ENCODE measurements at places on chromosomes 2 and 18.
A peak's percentile ranks its signal among the peaks of the same experiment; 100 is the strongest.

DNA sequence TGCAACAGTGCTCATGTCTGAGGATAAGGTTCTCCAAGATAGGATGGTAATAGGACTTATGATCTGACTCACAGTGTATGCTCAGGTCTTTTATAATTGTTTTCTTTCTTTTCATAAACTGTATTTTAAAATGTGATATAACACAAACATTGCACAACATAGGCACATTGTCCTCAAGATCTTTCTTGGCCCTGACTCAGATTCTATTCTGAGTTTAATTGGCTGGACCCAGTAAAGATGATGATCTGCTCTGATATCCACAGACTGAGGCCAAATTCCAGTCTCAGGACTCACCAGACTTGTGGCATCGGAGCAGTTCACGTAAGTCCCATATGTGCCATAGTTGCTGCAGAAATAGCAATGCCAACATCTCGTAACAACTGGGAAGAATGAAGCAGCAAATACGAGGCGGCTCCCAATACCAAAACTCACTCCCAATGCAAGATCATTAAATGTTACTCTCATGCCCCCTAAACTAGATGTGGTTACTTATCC is 448.9 kb upstream of the SLC14A2 start:
- no peak for DNase-seq

GRCh38 chr2:241069821-241070281 is 32.2 kb downstream of the MTERF4 start:
- no peak for DNase-seq

DNA sequence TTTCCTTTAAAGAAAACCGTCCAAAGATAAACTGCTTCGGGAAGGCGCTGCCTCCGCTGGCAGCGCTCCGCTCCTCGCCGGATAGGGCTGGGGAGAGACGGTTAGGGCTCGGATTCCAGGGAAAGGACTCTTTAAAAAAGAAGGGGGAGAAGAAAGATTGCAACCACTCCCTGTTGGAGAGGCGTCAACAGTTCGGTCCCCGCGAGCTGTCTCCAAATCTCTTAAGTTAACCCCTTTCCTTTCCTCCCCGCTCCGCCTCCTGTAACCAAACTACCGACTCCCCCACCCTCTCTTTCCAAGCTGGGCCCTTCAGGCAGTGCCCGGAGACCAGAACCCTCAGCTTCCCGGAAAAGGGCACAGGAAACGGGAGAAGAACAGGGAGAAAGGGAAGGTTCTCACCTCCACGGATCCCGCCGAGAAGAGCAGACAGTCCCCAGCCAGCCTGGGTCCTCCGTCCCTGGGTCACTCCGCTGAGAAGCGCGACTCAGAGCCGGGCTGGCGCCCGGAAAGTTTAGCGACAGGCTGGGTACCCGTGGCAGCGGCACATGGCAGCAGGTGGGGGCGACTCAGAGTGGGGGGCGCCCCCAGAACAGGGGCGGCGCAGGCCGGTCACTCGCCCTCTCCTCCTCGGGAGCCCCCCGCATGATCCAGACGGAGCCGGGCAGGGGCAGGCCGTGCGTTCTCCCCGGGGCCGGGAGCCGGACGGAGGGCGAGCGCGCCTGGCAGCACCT is 675 bp downstream of the FZD5 start:
- peak; percentile 54 for DNase-seq

- peak; percentile 76 for DNase-seq
Measured at GRCh38 chr2:25982273-25982967, at the start of gene KIF3C. KIF3C (minus strand) TSS chr2:25982497; CDS start chr2:25981917, 580 bp downstream.

GRCh38 chr18:74453016-74453566 is 4.0 kb downstream of the DIPK1C start:
- no peak for DNase-seq

DNA sequence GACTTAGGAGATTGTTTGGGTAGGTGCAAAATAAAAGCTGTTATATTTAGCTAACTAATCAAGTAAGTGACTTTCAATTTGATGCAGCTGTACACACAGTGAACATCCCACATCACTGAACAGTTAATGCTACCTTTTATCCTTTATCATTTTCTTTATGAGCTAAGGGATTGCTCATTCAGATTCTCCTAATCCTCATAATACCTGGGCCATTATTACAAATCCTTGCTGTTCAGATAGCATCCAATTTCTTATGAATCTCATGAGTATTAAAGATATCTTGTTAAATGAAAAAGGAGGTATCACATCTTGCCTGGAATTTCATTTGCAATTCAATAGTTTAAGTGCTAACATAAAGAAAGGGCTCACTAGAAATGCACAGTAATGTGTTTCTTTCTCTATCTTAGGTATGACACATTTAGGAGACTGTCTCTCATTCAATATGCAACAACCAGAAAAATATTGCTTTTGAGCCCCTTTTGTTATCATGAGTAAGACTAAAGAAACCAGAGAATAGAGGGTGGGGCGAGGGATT is 918.5 kb downstream of the CBLN2 start:
- DNase-seq: no peak
